Fibroblast of skin of left biceps (primary cell): ENCODE measurements at places on chromosomes 3 and 15.

DNA sequence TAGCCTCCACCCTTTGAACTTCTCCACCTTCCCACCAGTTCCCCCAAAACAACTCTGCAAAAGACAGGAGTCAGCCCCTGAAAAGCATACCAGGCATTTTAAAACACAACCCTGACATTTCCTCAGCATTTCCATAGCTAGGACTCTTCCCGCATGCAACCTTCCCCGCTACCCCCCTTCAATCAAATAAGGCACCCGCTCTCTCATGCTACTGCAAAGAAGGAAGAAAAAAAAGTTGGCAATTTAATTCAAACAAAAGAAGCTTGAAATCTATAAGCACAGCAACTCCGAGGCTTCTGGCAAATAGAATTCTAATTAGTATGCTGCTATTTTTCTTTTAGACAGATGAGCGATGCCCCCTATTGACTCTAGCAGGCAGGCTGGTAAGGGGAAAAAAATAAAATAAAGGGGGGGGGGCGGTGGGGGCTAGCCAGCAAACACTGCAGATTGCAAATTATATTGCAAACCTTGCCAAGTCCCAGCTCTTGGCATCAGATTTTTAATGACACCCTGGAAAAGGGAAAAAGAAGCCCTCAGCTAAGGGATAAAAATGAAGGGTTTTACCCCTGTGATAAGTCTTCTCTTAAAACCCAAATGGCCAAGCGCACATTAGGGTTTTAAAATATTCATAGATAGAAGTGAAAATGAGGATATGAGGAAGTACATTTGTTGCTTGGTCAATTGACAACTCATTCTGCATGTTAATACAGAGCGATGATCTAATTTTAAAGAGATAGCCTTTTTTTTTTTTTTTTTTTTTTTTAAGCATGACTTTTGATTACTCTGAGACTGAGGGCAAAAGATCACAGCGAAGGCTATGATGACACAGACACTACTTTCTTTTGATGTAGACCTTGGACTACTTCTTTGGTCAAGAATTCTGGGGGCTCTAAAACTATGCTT lies 255.2 kb downstream of the NR2F2 start:
- DNase-seq, result no peak

DNA sequence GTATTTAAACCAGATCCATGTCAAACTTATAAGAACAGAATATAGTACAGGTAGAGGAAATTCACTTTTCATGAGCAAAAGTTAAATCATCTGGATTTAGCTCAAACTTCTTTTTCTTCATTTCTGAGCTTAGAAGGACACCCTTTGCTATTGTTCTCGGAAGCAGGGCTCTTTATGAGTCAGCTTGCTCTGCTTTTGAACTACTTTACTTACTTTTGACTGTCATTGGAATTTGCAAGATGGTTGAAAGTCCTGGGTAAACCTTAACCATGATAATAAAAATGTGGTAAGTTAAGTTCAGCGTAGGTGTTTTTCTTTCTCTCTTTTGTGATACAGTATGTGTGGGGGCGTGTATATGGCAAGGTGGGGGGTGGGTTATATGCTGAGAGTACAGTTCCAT lies 312.7 kb upstream of the DPH6 start:
- no peak for DNase-seq

- peak; percentile 64 for DNase-seq
Measured at GRCh38 chr3:127791221-127791913, 30.9 kb downstream of the MGLL start.

- no peak for DNase-seq
Measured at GRCh38 chr15:66907826-66908743, 157.3 kb upstream of the SMAD3 start.

GRCh38 chr3:31833391-31834190 lies 147.5 kb downstream of the OSBPL10 start:
- no peak for DNase-seq

DNA sequence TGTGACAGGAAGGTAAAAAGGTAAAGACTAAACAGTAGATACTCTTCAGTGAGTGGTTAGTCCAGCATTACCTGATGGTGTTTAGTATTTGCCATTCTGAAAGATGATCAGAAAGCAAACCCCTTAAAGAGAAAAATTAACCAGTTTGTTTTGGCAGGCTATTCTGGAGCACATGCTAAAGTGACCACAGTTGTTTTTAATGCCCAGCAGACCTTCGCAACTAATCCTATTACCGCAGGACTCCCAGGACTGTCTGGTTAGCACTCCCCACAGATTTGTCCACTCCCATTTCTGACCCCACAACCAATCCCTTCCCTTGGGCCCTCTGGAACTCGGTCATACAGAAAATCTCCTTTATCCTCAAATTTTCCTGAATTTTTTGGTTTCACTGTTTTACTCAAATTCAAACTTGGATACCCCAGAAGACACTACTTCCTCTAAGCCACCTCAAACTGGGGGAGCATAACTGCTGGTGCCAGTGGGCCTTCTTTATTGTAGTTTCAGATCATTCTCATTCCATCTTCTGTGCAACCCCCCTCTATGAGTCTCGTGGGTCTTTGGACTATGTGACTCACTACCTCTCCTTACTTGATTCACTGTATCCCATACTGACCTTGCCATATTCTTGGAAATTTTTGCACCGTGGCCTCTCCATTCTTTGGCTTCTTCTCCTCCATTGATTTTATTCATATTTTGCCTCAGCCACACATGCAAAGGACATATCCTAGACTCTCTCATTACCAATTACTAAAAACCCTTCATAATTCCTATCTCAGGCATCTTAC lies 104.4 kb downstream of the RBMS3 start:
- peak; percentile 29 for DNase-seq

GRCh38 chr3:29757054-29757777 lies 476.3 kb downstream of the RBMS3 start:
- DNase-seq, result peak; percentile 12

DNA sequence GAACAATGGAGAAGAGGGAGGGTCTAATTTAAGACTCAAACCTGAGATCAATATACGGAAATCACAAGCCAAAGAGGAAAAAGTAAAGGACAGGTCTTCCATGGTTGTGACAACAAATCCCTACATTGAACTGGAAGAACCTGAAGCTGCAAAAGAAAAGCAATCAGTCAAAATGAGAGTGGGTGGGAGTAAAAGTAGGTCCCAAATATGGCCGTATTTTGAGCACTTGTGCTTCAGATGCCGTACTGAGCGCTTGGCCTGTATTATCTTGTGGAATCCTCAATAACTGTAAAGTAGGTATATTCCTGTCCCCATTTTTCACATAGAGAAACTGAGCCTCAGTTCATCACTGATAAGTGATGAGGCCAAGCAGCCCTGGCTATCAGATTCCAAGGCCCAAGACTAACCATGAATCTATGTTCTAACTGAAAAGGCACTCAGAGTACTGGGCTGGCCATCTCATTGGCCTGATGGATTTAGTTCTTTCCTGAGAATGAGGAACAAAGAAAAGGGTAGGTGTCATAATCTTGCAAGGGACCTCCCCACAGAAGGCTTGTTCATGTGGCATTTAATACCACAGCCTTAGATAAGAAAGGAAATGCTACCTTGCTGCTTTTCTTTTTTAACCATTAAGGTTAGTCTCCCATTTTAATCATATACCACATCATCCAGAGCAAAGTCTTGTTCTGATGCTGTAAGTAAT lies 52.5 kb downstream of the LRRN1 start:
- no peak for DNase-seq

DNA sequence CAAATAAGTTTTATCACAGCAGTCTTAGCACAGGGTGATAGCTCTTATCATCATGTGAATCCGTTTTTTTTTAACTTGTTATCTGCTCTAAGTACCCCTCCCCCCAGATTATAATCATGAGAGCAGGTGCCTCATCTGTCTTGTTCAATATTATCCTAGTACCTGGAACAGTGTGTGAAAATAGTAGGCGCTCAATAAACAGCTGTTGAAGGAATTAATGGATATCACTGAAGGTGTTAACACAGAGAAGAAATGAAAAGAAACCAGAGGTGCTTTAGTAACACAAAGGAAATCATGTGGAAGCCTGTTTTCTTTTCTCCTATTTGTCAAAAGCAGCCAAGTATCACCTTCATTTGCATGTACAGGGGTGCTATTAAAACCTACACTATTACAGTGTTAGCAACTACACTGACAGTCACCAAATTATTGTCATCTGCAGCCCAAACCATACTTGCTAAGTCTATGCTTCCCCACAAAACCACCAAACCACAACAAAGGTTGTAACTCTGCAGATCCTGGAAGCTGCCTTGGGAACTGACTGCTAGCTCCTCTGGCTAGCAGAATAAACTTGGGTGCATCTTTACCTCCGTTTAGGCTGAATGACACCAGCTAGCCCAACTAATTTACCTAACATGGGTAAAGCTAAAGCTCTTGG lies 2.9 kb downstream of the XPC start:
- no peak for DNase-seq

- no peak for DNase-seq
Measured at GRCh38 chr3:71244153-71244825, 339.2 kb downstream of the FOXP1 start.

DNA sequence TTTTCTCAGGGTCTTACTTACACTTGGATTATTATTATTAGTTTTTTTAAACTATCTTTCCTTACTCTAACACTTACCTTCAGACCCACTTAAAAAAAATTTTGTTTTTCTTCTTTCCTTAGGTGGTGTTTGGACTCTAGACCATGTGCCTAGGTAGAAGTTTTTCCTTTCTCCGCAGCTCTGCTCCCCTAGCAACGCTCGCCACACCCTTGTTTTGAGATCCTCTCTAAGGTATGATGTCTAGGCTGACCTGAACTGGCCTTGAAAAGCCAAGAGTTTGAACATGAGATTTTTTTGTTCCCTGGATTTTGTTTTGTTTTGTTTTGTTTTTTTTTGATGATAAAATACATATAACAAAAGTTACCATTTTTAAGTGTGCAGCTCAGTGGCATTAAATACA lies 16.2 kb downstream of the ZNF592 start:
- no peak for DNase-seq

- no peak for DNase-seq
Measured at GRCh38 chr15:69955240-69955894, 142.3 kb downstream of the TLE3 start.

DNA sequence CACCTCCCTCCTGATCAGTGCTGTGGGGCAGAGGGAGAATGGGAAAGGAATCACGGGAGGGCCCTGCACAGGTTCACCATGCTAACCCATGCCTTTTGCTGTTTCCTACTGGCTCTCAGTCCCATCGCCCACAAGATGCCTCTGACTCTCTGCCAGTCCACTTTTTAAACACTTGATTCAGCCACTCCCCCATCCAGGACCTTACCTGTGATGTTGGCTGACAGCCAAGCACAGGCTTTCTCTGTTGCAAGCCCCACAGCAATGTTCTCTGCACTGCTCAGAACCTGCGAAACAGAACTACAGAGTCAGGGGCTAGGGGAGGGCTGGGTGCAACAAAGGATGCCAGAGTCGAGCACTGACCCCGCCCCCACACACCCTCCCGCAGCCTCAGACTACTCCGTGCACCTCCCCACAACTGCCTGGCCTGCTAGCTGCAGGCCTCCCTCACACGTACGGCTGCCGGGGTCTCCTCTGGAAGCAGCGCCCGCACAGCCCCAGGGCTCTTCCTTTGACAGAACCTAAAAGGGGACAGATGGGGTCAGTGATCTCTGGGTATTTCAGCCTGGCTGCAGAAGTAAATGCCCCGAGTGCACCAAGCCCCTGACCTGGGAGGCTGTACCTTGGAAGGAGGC lies 9.1 kb downstream of the CDAN1 start:
- no peak for DNase-seq

GRCh38 chr3:71025516-71025915 lies 558.0 kb downstream of the FOXP1 start:
- DNase-seq, result no peak

DNA sequence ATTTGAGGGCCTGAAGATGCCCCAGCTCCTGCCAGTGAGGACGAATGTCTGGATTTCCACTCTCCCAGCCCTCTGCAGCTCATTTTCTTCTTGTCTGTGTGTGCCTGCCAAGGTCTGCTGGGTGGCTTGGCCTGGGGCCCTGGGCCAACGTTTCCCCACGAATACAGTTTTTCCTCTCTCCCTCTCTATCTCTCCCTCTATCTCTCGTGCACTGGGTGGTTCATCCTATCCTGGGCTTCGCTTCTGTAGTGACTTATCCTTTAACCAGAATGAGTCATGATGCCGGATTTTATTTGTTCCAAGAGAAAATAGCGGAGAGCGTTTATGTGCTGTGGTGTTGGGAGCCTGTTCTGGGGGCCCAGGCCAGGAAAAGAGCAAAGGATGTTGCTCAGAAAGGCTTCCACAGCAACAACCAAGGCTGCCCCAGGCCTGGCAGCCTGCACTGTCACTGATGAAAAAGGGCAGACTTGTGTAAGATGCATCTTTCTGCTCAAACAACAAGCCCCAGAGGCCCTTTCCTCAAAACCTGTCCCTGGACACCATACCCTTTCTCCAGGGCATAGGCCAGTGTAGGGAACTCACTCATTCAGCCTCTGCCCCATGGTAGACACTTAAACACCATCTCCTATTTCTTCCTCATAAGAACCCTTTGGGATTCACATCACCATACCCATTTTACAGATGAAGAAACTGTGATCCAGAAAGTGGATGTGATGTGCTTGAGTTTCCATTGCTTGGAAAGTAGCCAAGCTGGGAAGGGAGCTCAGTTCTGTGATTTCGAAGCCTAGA lies 47.3 kb downstream of the ITGA11 start:
- DNase-seq, result peak; percentile 87

DNA sequence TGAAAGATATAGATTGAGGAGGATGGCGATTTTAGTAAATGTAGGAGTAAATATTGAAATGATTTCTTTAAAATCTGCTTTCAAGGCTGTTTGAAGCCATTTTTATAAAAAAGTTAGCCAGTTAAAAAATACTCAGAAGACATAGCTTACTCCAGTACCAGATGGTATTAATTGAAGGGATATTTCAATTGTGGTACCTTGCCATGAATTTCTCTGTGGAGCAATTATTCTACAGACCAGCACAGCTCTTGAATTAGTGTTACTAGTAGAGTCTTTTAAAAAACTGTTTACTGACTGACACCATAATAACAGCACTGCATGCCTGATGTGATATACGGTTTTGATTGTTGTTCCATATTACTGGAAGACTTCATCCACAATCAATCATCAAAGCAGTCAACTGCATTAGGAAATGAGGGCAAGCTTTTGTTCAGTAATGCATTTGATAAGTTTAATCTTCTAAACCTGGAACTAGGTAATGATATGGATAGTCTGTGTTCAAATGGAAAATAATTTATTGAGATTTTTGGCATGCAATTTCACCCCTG lies 106.4 kb downstream of the MFSD1 start:
- DNase-seq, result peak; percentile 12

DNA sequence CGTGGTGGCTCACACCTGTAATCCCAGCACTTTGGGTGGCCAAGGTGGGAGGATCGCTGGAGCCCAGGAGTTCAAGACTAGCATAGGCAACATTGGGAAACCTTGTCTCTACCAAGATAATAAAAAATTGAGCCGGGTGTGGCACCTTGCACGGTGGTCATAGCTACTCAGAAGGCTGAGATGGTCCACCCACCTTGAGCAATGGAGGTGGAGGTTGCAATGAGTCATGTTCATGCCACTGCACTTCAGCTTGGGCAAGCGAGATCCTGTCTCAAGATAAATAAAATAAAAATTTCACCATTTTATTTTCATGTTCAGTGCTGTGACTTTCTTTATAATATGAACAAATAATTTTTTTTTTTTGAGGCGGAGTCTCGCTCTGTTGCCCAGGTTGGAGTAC lies 12.5 kb downstream of the MAPK6 start:
- no peak for DNase-seq
